ENCODE measurements at places on chromosomes 6 and 20.

DNA sequence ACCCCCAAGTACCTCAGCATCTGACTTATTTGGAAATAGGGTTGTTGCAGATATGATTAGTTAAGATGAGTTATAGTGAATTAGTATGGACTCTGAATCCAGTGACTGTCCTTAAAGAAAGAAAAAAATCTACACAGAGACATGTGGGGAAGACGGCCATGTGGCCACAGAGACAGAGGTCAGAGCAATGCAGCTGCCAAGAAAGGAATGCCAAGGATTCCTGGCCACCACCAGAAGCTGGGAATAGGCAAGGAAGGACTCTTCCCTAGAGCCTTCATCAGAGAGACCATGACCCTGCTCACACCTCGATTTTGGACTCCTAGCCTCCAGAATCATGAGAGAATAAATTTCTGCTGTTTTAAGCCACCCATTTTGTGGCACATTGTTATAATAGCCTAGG, 81.8 kb downstream of the FYN start:
- no peak for DNase-seq

DNA sequence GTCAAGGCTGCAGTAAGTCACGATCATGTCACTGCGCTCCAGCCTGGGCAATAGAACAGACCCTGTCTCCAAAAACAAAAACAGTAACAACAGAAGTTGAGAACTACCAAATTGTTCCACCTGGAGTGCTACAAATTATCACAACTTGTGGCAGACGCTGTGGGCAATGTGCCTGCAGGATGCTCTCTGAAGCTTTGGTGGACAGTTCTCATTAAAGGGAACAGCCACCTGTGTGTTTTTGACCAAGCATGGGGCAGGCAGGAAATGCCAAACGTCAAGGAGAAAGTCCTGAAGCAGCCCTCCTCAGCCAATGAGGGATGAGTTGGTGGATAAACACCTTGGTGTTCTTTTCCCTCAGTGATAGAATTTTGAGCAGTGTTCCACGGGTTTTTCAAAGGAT, 15.8 kb downstream of the COX4I2 start:
- DNase-seq, result no peak

- no peak for DNase-seq
These were observed 86.6 kb downstream of the RNF144B start for GRCh38 chr6:18473755-18474154.

DNA sequence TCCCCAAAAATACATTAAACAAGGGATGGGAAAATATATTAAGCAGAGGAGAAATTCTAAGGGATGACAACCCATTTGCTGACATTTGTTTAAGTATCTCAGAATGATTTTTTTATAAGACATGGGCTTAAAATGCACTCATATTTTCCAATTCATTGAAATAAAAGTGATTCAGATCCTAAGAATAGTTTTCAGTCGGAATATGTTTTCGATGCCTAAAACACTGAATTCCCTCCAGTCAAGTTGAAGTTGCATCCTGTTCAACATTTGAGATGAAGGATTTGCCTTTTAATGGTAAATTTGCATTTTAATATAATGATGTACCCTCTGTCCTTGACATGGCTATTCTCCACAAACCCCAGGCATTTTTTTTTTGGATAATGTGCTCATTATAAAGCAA, 79.3 kb downstream of the PTCHD4 start:
- DNase-seq, result no peak

DNA sequence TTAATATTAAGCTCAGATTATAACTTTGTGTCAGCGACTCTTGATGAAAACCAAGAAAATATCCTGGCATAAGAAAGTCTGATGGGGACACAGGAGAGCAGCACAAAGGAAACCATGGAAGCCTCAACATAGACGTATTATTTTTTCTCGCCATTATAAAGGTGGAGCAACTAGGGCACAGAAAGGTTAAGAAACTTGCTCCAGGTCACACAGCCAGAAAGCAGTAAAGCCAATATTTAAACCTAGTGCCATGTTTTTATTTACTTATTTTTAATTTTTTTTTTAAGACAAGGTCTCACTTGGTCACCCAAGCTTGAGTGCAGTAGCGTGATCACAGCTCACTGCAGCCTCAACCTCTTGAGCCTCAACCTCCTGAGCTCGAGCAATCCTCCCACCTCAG, 259.3 kb downstream of the PREX1 start:
- DNase-seq, result no peak

DNA sequence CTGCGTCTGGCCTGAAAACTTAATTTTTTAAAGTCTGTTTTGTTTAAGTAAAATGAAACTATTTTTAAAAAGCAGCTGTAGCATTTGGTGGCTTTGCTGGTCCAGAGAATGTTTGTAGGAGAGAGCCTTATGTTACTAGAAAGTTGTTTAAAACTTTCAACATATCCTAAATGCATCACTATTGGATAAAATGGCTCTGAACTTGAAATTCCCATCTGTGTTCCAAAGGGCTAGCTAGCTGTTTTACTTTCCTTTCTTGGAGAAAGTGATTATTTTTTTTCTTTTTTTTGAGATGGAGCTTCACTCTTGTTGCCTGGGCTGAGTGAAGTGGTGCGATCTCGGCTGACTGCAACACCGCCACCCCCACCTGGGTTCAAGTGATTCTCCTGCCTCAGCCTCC, 2.5 kb downstream of the SYNJ2 start:
- no peak for DNase-seq

GRCh38 chr6:43984442-43985321, 142.6 kb downstream of the MRPL14 start:
- no peak for DNase-seq

- no peak for DNase-seq
These were observed 62.5 kb upstream of the PTGIS start for GRCh38 chr20:49630396-49630951.

DNA sequence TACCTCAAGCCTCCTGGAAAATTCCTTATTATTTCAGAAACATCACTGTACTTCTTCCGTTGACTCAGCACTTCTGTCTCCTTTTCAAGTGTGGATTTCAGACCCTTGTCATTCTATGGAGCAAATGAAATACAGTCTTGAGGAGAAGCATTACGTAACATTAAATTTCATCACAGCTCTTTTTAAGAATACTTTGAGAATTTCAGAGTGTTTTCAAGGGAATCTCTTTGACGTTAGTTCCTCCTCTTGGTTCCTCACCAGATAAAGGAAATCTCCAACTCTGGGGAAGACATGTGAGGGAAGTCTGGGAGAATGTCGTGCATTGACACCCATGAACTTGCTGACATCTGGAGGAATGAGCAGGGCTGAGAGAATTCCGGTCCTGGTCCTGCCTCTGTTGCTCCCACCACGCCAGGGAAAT, 32.3 kb downstream of the UST start:
- no peak for DNase-seq

DNA sequence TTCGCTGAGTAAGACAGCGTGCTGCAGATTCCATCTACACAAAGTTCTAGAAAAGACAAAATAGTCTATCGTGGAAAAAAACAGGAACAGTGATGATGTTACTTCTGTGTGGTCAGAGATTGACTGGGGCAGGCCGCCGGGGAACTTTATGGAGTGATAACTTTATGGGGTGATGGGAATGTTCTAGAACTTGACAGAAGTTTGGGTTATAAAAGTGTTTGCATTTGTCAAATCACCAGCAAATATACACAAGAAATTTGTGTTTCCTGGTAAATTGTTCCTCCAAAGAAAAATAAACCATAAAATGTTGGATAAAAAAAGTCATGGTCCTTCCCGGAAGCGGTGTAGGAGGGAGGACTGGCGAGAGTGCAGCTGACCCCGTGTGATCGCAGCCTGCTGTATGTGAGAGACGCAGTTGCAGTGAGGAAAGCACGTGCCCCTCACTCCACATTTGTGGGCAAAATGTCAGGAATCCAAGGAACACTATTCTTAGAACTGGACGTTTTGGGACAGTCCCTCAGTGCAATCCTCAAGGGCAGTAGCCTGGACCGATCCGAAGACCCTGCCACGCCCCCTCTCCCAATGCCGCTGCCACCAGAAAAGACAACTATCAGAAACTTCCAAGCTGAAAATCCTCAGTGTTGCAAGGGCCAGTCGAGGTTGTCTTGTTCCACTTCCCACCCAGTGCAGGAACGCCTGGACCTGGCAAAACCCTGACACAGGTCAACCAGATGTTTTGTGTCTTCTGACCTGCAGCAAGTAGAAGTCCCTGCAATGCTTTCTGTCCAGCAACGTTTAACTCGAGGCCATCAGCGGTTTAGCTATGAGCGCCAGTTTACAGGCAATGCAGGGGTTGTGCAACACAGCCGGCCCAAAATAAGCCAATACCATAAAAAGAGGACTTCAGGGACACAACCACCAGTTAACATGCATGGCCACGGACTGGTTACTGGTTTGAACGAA, 80.5 kb upstream of the QKI start:
- no peak for DNase-seq

DNA sequence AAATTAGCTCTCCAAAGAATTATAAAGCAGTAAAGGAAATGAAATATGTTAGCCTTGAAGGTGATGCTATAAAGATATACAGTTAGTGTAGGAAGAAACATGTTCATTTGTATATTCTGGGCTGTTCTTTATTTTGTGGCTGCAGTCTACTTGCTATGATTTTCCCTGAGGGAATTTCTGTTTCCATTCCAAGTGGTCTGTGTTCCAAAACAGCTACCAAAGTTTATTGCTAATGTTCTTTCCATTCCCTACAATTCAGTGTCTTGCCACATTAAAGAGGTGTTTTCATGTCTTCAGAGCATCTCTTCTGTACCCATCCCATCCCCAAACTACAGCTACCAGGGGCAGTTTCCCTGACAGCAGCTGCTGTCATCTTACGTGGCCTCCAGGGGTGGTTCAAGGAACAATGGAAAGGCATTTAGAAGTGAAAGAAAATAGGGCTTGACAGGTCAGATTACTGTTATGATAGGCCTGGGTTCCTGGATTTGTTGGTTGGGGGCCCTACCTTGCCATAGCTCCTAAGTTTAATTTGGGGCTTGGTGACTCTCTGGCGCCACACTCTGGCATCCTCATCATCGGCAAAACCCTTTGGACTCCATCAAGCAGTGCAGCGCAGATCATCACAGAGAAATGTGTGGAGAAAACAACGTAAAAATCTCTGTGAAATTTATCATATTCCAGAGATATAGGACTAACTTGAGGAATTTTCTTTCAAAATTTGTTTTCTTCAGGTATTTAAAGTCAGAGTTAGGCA, 33.8 kb upstream of the AIG1 start:
- DNase-seq, result no peak

- DNase-seq, result no peak
These were observed 31.1 kb upstream of the RGS17 start for GRCh38 chr6:153162172-153162571.

DNA sequence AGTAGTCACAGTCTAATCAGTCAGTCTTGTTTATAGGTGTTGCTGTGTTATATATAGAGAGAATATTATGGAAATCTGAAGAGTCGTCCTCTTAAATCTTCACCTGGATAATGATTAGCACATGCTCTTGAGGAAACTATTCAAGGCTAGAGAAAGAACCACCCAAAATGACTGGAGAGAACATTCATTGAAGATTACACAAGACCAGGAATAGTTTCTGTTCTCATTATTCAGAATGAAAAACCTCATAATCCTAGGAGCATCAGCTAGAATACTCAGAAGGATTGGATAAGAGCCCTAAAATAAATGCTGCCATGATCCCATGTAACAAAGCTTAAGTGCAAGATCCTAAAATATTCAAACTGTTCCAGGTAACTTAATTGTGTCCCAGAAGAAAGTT, 278.2 kb upstream of the PREP start:
- no peak for DNase-seq

DNA sequence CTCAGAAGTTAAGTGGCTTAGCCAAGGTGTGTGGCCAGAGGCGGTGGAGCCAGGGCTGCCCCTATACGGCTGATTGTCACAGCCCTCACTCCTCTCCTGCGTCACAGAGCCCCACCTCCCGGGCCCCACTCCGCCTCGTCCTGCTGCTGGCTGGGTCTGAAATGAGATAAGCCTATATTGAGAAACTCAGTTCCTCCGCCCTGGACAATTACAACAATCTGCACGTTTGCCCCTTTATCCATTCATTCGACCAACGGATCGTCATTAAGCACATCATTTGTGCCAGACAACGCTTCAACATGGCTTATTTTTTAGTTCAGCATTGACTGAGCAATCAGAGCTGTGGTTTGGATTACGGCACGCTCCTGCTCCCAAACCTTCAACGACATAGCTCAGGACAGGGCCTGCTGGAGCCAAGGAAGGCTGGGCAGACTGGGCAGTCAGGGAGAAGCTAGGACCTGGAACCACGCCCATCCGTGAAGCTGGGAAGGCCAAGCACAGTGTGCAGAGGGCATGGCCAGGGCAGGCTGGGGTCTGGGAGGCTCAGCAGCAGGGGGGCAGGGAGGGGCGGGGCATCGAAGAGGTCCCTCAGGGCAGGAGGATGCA, 16.6 kb upstream of the EZR start:
- DNase-seq, result no peak

DNA sequence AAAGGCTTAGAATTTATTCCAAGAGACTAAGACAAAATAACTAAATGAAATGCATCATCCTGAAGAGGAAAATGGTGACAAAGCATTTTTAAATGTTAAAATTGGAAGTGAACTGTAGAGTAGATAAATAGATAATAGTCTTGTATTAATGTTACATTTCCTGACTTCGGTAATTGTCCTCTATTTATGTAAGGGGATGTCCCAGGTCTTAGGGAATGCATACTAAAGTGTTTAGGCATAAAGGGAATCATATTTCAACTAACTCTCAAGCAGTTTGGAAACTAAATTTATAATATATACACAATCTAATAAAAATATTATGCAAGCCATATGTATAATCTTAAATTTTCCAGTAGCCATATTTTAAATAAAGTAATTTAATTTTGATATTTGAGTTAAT, 159.3 kb downstream of the WDR27 start:
- DNase-seq, result no peak

GRCh38 chr6:50837589-50838445, 19.1 kb downstream of the TFAP2B start:
- no peak for DNase-seq

GRCh38 chr6:68368845-68369244, 266.2 kb upstream of the ADGRB3 start:
- no peak for DNase-seq

- DNase-seq, result no peak
These were observed 148.0 kb downstream of the EPM2A start for GRCh38 chr6:145587334-145587733.

DNA sequence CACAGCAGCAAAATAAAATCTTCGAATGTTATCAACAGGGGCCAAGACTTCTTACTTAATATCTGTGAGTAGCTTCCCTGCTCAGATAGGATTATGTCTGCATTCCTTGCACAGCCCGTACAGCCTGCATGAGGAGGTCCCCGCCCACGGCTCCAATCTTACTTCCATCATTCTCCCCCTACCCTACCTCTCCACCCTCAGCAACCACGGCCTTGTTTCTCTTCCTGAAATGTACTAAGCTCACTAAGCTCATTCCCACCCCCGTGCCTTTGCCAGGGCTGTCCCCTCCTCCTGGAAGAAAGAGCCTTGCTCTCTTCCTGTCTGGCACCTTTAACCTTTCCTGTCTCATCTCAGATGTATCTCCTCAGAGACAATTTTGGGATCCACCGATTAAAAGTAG, 120.4 kb downstream of the BCAS1 start:
- no peak for DNase-seq

GRCh38 chr6:2460216-2460745, 214.9 kb upstream of the GMDS start:
- DNase-seq, result no peak

All from fibroblast of the conjunctiva (primary cell).